ENCODE measurements at places on chromosomes 6 and 20.

- DNase-seq: no peak
These were observed 19.4 kb downstream of the FAM50B start for GRCh38 chr6:3868544-3868943.

GRCh38 chr20:44720997-44721784 is 6.0 kb downstream of the CCN5 start:
- no peak for DNase-seq

- DNase-seq: no peak
These were observed 252.6 kb downstream of the DLL1 start for GRCh38 chr6:170038251-170038650.

- DNase-seq: no peak
These were observed 100.8 kb downstream of the SULF2 start for GRCh38 chr20:47684306-47685080.

- DNase-seq: no peak
These were observed 35.7 kb downstream of the KCNB1 start for GRCh38 chr20:49446808-49447207.

- DNase-seq: no peak
These were observed 150.6 kb downstream of the RPS12 start for GRCh38 chr6:132964868-132965382.

DNA sequence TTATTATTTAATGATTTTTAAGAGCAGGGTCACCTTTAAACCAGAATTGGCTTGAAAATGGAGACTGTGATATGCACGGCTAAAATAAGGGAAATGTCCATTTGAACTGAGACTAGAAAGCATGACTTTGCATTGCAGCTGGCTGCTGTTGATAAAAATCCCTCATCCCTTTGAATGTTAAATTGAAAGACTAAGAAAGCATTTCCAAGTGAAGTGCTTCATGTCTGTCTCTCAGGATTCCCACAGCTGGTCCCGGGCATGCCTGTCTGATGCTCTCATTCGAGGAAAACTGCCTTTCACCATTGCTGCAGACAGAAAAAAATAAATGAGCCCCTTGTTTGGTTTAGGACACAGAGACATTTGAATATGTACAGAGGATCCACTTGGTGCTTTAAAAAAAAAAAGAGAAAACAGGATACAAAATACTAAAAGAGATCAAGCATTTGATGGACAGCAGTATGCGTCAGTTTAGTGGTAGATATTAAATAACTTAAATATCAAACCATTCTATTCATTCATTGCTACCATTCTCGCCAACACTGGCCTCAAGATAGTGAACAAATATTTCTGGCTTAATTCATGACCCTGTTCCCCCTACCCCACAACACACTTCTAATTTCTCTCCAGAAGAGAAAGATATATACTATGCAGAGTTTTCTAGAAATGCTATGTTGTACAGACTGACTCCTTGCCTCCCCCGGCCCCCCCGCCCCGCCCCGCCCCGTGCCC is 55.0 kb downstream of the TBC1D7 start:
- no peak for DNase-seq

GRCh38 chr6:142297996-142298753 is 3.6 kb upstream of the ADGRG6 start:
- no peak for DNase-seq

- DNase-seq: no peak
These were observed 170.7 kb downstream of the THBS2 start for GRCh38 chr6:169082817-169083507.

- DNase-seq: no peak
These were observed 111.4 kb upstream of the HDGFL1 start for GRCh38 chr6:22457996-22458395.

- DNase-seq: no peak
These were observed 20.1 kb downstream of the SEC23B start for GRCh38 chr20:18527836-18528235.

DNA sequence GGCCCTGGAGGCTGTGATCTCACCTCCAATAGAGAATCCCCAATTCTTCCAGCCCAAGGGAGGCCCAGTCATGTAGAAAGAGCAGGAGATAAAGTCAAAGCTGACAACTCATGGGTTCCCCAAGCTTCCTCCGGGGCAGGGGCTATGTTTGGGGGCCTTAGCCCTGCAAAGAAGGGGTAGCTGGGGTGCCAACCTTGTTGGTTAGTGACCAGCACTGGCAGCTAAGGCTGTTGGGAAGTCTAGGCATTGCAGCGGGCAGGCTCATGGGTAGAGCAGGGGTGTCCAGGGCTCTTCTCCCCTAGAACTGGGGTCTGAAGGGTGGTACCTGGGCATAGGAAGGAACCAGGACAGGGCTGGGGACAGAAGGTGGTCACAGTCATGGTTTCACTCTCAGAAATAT is 36.4 kb downstream of the TGM2 start:
- no peak for DNase-seq

- DNase-seq: no peak
These were observed 268.8 kb upstream of the PRDM1 start for GRCh38 chr6:105817370-105817769.
